ENCODE measurements at places on chromosomes 2 and 18.

DNA sequence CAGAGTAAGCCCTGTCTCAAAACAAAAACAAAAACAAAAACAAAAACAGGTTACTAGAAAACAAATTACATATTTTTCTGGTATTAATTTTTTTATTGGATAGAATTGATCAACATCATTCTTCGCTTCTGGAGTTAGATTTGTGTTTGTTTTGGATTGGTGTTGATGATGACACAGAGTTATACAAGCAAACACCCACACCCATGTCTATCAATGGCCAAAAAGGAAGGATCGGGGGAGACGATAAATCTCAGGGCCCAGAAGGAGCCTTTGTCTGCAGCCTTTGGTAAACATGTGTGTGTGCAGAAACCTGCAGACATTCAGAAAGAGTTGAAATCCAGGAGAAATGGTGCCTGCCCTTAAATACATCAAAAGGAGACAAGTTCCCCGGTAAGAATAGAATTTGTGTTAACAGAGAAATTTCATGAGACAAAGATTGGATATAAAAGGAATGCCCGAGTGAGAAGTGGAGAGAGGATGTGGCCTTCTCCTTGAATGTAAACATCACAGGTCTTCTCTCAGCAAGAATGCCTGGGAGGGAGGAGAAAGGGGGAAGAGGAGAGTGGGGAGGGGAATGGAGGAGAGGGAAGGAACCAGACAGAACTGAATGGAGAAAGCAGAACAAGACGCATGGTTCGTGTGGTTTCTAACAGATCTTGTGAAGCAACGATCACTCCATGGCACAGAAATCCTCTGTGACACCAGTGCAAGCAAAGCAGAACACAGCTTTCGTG is 40.4 kb upstream of the TMEM178A start:
- DNase-seq: no peak

GRCh38 chr2:241895712-241896641 is 26.4 kb downstream of the RTP5 start:
- DNase-seq: no peak

DNA sequence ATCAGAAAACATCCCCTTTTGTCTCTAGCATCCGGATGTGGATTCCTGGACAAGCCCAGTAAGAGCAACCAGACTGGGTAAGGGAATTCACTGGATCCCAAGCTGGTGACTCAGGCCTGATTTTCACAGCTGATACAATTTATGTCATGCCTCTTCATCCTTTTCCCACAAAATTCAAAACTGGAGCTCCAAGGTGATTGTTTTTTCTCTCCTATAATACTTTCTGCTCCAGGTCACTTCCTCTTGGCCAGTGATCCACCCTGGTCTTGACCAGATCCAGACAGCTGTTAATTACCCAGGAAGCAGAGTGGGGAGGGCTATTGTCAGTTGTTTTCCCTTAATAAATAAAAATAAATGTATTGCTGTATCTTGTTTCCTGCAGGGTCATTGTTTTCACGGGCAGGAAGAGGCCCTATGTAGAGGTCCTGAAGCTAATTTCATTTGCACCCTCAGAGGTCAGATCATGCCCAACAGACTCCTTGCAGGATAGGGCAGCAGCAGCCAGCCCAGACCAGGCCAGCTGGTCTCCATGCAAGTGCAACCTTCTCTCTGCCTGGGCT is 57.6 kb downstream of the EVA1A start:
- no peak for DNase-seq

GRCh38 chr2:181621779-181622490 is 35.0 kb downstream of the CERKL start:
- no peak for DNase-seq

DNA sequence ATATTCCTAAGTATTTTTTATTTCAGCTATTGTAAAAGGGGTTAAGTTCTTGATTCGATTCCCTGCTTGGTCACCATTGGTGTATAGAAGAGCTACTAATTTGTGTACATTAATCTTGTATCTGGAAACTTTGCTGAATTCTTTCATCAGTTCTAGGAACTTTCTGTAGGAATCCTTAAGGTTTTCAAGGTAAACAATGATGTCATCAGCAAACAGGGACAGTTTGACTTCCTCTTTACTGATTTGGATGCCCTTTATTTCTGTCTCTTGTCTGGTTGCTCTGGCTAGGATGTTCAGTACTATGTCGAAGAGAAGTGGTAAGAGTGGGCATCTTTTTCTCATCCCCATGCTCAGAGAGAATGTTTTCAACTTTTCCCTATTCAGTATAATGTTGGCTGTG is 252.7 kb downstream of the NR4A2 start:
- no peak for DNase-seq

- DNase-seq: no peak
These were observed 470.8 kb upstream of the TNP1 start for GRCh38 chr2:217330647-217331046.

DNA sequence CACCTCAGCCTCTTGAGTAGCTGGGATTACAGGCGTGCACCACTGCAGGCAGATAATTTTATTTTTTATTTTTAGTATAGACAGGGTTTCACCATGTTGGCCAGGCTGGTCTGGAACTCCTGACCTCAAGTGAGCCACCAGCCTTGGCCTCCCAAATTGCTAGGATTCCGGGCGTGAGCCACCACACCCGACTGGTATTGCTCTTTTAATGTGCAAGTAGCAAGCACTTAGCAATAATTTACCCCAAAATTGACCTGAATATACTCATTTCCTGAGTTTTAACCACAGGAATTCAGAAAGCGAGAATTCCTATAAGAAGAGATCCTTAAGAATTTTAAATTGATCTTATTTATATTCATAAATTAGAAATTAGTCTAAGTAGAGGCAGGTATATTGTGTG is 169.1 kb downstream of the CDH2 start:
- DNase-seq: no peak

DNA sequence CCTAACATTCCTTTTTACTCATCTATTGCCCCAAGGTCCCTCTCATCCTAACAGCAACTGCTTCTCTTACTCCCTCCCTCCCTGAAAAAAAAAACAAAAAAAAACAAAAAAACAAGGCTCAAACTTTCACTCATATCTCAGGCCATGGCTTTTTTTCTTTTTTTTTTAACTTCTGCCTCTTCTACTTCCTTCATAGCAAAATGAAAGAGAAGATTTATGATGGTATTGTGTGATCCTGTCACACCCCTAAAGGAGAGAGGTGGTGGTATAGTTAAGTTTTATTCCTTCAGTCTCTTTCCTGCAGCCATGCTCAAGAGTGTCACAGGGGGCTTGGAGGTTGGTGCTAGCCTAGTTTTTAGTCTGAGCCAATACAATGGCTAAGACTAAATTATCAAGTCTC is 21.5 kb upstream of the EPC2 start:
- no peak for DNase-seq

- DNase-seq: no peak
These were observed 46.0 kb upstream of the MTIF2 start for GRCh38 chr2:55314985-55315384.

DNA sequence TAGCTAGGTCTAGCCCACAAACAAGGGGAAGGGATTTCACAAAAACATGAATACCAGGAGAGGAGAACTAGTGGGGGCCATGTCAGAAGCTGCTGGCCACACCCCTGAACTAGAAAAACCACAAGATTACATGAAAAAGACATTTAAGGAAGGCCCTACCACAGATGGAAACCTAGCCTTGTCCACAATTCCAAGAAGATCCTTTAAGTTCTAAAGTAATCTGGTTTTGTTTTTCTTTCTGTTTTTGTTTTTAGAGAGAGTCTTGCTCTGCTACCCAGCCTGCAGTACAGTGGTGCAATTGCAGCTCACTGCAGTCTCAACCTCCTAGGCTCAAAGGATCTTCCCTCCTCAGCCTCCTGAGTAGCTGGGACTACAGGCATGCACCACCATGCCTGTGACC is 34.2 kb upstream of the CAB39 start:
- DNase-seq: no peak

DNA sequence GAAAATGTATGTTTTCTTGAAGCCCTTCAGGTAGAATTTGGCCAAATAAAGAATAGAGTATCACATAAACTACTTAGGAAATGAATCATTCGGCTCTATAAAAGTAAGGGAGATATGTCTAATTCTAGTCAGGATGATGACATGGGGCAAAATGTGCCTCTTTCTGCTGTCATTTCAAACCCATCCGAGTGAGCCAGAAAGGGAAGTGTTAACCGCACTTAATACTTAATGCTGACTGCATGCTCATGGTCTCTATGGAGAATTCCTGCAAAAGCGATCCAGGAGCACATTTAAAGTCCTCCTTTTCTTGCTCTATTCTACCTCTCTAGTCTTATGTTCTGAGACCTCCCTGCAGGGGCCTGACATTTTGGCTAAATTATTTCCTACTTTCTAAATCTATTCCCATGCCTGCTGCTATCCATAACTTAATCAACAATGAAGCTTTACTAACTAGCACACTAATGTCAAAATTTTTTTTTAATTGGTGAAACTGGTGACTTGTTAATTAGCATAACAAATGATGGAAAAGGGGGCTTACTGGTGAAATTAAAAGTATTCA is 127.4 kb downstream of the CDC42EP3 start:
- DNase-seq: no peak

DNA sequence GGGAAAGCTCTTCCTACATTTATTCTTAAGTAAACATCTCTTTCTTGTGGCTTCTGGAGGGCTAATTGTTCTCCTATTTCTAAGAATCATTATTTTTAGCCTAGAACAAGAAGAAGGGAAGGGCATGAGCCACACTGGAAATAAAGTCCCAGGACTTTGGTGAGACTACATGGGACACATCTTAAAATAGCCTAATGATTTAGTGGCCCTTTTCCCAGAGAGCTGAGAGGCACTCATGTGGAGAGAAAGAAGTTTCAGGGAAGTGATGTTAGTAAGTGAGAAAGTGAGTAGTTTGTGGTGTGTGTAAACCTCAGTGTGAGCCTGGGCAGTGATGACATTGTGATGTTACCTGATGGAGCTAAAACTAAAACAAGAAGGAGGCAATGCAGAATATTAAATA is 14.6 kb downstream of the ITGA4 start:
- DNase-seq: no peak

- no peak for DNase-seq
These were observed 51.4 kb downstream of the BCL2 start for GRCh38 chr18:63267975-63268721.

- DNase-seq: no peak
These were observed 31.1 kb downstream of the SLC40A1 start for GRCh38 chr2:189549449-189549832.

DNA sequence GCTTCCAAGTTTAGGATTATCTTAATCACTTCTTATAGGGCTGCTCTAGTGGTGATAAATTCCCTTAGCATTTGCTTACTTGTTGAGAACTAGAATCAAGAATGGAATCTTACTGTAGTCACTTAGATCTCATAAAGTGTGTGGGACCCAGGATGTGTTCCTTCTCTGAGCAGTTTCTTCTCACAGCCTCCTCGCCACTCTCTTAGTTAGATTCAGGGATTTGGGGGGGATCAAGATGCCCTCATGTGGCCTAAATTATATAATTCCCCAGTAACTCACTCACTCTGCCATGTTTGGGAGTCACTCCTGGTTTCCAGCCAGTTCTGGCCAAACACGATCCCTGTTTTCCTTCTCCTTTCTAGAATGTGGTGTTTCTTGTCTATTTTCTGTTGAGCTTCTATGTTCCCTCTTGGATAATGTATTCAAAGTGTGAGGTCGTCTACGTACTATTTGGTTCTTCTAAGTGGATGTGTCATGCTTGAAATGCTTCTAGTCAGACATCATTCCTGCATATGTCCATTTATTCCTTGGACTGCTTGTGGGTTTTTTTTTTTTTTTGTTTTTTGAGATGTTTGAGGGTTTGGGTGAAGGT is 414.9 kb upstream of the SYT4 start:
- DNase-seq: no peak

DNA sequence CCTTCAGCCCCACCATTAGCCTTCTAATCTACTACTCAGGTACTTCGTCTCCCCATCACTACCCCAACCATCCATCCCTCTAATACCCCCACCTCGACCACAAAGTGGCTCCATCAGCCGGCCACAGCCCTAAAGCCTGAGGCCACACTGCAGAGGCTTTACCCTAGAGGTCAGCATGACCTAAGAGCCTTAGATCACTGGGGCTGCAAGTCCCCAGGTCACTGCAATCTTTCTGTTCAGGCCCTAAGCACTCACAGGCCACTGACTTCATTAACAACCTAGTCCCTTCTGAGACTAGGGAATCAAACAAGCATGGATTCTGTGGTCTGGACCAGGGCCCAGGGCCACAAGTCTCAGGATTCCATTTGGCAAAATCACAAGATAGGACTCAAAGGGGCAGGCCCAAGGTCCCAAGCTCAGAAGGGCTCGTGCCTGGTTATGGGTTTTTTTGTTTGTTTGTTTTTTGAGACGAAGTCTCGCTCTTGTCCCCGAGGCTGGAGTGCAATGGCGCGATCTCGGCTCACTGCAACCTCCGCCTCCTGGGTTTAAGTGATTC is 37.0 kb upstream of the PKDCC start:
- no peak for DNase-seq

DNA sequence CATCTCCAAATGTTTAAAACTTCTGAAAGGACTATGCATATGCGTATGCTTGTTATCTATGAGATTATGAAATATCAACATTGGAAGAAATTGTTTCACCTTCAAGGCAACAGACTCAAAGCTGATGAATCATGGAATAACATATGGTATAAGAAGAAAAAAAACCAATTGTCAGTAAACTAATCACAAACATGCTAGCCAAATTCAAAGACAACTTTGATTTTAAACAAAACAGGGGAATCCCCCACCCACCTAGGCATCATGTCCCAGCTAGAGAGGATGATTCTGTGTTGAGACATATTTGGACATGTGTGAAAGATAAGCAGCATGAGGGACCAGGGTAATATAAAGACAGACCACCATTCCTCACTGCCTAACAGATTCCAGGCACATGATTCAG is 147.7 kb downstream of the WDPCP start:
- DNase-seq: no peak

GRCh38 chr2:223819891-223820290 is 17.5 kb downstream of the AP1S3 start:
- DNase-seq: no peak

DNA sequence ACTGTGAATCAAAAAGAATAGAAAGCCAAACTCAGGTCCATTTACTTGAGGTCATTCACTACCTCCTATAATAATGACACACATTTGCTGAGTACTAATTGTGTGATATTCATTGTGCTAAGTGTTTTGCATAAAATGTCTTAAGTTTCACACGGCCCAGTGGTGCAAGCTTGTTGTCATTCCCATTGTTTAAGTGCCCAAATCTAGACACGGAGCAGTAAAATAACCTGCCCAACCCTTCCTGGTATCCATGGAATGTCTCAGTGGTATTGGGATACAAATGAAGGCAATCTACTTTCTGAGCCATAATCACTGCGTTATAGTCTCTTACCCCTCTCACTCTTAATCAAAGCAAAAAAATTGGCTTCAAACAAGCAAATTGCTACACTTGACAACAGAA is 233.3 kb downstream of the NCKAP5 start:
- DNase-seq: no peak

DNA sequence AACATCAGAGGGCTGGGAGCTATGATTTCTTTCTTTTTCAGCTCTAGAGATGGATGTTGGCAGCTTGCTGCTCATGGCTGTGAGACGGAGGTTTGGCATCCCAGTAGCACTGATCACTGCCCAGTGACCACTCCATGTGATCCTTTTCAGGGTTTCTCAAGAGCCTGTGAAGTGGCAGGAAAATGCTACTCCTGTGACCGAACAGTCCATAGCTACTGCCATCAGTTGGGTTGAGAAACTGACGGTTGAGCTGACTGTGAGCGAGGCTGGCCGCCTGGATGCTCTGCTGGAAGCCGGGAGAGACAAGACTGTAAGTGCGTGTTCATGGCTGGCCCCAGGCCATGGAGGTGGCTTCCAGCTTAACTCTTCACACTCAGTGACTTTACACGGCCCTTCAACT is 34.2 kb downstream of the VWA3B start:
- no peak for DNase-seq

Data from HepG2 (cell line).